ENCODE measurements at places on chromosomes 6 and 20.

DNA sequence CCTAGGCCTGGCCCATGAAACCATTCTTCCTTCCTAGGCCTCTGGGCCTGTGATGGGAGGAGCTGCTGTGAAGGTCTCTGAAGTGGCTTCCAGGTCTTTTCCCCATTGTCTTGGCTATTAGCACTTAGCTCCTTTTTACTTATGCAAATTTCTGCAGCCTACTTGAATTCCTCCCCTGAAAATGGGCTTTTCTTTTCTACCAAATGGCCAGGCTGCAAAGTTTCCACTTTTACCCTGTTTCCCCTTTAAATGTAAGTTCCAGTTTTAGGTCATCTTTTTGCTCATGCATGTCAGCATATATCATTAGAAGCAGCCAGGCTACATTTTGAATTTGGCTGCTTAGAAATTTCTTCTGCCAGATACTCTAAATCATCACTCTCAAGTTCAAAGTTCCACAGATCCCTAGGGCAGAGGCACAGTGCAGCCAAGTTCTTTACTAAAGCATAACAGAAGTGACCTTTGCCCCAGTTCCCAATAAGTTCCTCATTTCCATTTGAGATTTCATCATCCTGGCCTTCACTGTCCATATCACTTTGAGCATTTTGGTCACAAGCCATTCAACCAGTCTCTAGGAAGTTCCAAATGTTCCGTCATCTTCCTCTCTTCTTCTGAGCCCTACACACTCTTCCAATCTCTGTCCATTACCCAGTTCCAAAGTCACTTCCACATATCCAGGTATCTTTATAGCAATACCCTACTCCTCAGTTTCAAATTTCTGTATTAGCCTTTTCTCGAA lies 71.9 kb downstream of the TBC1D7 start:
- DNase-seq: no peak

- DNase-seq: no peak
Observed at GRCh38 chr20:12113468-12114371, 196.0 kb downstream of the BTBD3 start.

DNA sequence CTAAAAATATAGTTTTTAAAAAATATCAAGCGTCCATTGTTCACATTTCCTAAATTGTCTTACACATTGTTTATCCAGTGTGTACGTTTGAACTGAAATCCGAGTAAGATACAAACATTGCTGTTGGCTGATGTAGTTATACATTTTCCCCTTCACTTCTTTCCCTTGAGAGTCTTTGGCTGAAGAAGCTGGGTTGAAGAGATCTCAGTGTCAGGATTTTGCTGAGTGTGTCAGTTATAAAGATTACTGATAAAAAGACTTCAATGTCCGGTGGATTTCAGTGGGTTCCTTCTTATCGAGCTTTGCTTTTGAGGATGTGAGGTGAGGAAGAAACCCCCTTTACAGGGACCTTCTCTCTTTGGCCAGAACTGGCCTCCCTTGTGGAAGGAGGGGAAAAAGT lies 20.5 kb downstream of the RFPL4B start:
- no peak for DNase-seq

DNA sequence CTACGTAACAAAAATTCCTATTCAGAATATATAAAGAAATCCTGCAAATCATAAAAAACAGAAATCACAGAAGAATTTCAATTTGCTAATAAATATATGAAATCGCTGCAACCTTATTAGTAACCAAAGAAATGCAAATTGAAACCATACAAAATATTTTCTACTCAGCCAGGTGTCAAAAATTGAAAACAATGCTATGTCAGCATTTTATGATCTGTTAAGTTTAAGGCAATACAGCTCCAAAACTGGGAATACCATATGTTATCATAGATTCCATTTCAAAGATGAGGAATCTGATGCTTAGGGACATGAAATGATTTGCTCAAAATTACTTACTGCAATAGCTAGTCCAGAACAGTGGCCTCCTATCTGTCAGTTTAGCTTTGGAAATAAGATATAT lies 168.9 kb downstream of the ID4 start:
- DNase-seq: no peak

- DNase-seq: no peak
Observed at GRCh38 chr20:48378976-48379675, 448.7 kb downstream of the PREX1 start.

- peak; percentile 50 for DNase-seq
Observed at GRCh38 chr6:32984622-32985389, 16.4 kb downstream of the BRD2 start.

DNA sequence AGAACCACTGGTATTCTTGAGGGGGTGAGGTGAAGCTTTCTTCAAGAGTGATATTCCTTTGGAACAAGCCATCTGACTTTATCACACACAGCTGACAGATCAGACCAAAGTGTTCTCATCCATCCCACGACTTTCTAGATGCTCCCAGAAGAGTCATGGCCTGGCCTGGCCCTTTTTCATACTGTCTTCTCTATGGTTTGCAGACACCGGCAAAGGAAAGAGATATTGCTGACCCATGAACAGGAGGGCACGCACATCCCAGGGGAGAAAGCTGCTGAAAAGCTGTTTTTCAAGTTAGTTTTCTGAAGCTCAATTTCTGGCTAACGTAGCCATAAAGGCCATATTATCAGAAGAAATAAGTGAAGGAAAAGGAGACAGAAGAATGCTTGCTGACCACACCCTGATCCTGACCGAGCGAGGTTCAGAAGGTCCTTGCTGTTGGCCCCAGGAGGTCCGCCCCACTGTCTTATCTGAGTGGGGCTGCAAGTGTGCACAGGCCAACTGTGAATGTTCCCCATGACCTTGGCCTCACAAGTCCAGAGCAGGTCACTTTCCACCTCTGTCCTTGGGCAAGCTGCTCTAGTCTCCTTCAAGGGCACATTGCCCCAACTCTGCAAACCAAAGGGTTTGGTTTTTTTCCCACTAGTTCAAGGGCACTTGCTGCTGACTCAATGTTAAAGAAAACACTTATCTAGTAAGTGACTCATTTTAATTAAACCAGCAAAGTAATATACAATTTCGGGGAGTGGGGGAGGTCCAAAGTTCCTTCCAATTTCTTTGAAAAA lies 2.0 kb downstream of the ACSS1 start:
- no peak for DNase-seq

GRCh38 chr20:57667924-57668782 lies 41.7 kb downstream of the PMEPA1 start:
- DNase-seq: no peak

Data from H54 (cell line).